ENCODE measurements at places on chromosomes 12 and 14.
A peak's percentile ranks its signal among the peaks of the same experiment; 100 is the strongest.

GRCh38 chr14:93737634-93738033 is 50.7 kb downstream of the PRIMA1 start:
- no peak for DNase-seq

DNA sequence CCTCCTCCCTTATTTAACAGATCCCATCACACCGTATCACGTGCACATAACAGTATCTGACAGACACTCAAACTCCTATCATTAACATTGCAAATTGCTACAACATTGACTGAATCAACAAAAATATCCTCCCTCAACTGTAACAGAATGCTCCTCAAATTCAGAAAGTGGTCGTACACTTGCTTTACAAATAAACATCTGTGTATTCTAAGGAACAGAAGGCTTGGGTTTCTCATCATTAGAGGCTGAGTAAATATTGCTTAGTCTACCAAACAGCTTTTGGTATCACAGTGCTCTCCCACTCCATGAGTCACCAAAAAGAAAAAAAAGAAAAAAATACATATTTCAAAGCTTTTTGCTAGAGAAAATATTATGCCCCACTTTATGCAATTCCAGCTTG is 23.9 kb downstream of the FERMT2 start:
- DNase-seq: no peak

- peak; percentile 52 for DNase-seq
Measured at GRCh38 chr14:68682166-68683103, 110.4 kb downstream of the ZFP36L1 start.

GRCh38 chr14:68526512-68527091 is 266.3 kb downstream of the ZFP36L1 start:
- no peak for DNase-seq

- no peak for DNase-seq
Measured at GRCh38 chr12:67592228-67593011, 56.1 kb upstream of the DYRK2 start.

GRCh38 chr14:35855876-35856481 is 29.8 kb downstream of the BRMS1L start:
- no peak for DNase-seq

GRCh38 chr14:61537563-61538463 is 157.5 kb upstream of the HIF1A start:
- DNase-seq: peak; percentile 62
